B cell (primary cell): ENCODE measurements at places on chromosomes 7 and 10.
A peak's percentile ranks its signal among the peaks of the same experiment; 100 is the strongest.

DNA sequence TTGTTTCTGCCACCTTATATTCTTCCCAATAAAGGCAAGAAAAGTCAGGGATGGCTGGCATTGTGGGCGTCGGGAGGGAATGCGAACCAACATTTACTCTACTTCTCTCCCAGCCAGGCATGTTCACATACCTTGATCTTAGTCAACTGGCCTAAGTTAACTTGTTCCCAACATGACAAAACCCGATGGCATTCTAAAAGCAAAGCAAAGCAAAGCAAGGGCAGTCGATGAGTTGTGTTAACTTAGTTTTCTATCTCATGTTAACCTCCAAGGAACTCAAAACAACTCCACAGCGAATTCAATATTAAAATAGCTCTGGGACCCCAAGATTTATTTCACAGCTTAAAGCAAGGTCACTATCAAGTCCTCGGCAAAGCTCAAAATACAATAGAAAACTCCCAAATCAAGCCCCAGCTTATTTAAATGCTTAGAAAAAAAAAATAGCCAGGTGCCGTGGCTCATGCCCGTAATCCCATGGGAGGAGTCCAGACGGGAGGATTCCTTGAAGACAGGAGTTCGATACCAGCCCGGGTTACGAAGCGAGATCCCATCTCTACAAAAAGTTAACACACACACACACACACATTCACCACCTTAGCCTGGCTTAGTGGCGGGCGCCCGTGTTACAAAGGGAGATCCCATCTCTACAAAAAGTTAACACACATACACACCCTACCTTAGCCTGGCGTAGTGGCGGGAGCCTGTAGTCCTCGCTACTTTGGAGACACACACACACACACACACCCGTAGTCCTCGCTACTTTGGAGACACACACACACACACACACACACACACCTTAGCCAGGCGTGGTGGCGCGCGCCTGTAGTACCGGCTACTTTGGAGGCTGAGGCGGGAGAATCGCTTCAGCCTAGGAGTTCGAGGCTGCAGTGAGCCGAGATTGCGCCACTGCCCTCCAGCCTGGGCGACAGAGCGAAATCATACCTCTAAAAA is 901 bp upstream of the CCNY start:
- DNase-seq, result no peak

GRCh38 chr10:61285749-61286148 is 167.4 kb downstream of the TMEM26 start:
- peak; percentile 9 for DNase-seq

GRCh38 chr10:48839809-48840679 is 99.6 kb downstream of the LRRC18 start:
- DNase-seq, result no peak

- no peak for DNase-seq
Measured at GRCh38 chr10:120016906-120017305, 124.4 kb downstream of the SEC23IP start.

DNA sequence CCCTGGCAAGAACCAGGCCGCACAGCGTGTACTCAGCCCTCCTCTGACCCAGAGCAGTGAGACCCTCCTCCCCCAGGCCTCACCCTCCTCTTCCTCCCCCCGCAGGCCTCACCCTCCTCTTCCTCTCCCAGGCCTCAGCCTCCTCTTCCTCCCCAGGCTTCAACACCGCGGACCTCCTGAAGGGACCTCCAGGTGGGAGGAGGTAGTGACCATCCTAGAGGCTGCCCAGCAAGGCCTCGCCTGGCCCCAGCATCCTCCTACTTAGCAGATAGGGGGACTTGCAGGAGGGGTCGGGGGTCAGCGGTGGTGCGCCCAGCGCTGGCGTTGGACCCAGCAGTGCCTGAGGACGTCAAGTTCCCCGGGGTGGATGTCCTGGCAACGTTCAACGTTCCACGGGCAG is 270.8 kb downstream of the ELFN1 start:
- no peak for DNase-seq

GRCh38 chr10:105359708-105360107 is 718.6 kb downstream of the SORCS3 start:
- no peak for DNase-seq

DNA sequence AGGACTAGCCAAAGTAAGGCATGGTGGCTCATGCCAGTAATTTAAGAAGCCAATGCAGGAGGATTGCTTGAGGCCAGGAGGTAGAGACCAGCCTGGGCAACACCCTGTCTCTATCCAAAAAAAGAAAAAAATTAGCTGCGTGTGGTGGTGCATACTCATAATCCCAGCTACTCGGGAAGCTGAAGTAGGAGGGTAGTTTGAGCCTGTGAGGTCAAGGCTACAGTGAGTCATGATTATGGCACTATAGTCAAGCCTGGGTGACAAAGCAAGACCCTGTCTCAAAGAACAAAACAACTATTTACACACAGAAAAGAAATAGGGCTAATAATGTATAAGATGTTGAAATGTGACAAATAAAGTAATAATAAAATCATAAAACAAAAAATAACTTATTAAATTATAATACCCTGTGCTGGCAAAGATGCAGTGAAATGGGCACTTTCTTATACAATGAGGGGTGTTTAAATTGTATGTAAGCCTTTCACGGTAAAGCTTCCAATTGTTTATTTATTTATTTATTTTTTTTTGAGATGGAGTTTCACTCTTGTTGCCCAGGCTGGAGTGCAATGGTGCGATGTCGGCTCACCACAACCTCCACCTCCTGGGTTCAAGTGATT is 175.2 kb downstream of the TPST1 start:
- no peak for DNase-seq

- no peak for DNase-seq
Measured at GRCh38 chr10:62459072-62459471, 84.9 kb downstream of the ZNF365 start.

GRCh38 chr7:149742075-149742701 is 31.2 kb downstream of the ZNF467 start:
- DNase-seq, result peak; percentile 77

DNA sequence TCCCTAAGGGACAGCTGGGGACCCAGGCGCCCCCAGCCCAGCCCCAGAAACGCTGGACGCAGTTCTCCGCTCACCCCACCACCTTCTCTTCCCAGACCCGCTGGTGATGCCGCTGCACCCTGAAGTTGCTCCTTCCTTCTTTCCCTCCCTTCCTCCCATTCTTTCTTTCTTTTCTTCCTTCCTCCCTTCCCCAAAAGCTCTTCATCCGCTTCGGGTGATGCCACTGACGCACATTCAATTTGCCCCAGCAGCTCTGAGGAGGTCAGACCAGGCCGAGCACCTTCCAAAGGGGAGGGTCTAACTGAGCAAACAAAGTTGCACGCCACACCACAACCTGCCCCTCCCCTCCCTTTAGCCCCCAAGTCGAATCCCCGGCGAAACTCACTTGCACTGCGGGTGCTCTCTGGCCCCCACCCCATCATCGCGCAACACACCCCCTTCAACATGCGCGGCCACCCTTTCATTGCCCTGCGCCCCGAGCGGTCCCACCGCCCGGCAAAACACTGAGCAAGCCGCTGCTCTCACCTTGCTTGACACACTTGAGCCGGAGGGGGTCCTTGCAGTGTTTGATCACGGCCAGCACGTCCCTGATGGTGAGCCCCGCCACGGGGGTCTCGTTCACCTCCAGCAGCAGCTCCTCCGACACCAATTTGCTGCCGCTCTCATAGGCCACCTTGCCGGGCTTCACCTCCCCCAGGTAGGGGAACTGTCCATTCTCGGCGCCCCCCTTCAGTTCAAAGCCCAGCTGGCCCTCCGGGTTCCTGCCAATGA is 787 bp downstream of the MAGI2 start:
- no peak for DNase-seq

DNA sequence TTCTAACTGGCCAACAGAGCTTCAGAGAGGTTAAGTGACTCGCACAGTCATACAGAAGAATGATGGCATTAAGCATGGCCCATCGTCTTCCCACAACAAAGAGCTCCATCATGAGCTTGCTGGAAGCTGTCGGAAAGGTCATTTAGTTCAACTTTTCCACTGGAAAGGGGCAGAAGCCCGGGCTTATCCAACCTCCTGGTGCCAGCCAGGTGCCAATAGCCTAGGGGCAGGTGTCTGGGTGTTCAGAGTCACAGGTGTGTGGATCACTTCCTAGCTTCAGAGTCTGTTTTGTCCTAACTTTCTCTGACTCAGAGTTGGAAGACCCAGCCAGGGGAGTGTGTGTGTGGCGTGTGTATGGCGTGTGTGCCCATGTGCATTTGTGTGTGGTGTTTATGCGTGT is 1.3 kb upstream of the TRPV6 start:
- DNase-seq, result no peak

GRCh38 chr7:74083928-74084721 is 521 bp downstream of the LIMK1 start:
- DNase-seq, result peak; percentile 75

DNA sequence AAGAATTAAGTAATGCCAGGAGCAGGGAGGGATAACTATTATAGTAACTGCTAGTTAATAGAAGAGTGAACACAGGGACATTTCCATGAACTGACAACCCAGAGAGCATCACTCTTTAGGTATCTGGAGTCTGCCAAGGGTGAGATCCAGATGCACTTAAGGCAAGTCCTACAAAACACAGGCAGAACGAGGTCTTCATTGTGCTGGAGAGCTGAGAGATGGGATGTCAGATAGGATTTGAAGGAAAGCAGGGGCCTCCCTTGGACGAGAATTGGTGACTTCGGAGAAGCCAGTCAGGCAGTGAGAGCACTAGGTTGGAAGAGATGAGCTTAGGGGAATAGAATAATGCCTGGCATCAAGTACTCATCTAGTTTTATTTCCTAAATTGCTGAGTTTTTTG is 684.5 kb downstream of the GATA3 start:
- DNase-seq, result no peak

DNA sequence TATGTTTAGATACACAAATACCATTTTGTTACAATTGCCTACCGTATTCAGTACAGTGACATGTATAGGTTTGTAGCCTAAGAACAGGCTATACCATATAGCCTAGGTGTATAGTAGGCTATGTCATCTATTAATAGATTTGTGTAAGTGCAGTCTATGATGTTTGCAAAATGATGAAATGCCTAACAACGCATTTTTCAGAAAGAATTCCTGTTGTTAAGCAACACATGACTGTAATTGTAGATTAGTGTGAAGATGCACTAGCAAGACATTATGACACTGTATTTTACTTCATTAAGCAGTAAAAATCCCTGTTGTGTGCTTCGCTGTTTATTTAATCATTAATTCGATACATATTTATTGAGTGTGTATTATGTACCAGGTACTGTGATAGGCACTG is 446.0 kb downstream of the SUGCT start:
- no peak for DNase-seq

GRCh38 chr10:33794460-33794859 is 460.0 kb upstream of the NRP1 start:
- no peak for DNase-seq

DNA sequence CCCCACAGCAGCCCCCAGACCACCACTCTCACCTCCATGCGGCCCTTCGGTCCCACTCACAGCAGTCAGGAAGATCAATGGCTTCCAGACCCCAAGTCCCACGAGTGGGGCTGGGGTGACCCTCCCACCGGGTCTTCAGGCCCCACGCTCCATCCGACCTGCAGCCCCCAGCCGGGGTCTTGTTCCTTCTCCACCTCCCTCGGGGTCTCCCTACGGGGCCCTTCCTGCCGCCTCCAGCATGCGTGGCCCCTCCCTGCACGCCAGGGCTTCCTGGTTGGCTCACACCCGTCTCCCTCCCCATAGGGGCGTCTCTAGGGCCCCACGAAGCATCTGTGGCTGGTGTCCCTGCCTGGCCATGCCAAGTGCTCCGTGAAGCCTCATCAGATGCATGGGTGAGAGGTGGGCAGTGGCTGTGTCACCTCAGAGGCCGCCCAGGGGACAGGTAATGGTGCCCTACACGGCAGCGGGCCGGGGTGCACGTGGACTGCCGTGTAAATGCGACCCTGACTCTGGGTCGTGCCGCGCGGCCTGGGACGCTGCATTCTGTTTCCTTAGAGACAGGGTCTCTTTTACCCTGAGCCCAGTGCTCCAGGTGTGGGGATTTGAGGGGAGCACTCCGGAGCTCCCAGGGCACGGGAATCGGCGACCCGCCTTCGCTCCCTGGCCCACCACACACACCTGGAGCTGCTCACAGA is 19.9 kb downstream of the ADAP1 start:
- no peak for DNase-seq

GRCh38 chr7:126541406-126541805 is 711.3 kb downstream of the GRM8 start:
- DNase-seq, result no peak

DNA sequence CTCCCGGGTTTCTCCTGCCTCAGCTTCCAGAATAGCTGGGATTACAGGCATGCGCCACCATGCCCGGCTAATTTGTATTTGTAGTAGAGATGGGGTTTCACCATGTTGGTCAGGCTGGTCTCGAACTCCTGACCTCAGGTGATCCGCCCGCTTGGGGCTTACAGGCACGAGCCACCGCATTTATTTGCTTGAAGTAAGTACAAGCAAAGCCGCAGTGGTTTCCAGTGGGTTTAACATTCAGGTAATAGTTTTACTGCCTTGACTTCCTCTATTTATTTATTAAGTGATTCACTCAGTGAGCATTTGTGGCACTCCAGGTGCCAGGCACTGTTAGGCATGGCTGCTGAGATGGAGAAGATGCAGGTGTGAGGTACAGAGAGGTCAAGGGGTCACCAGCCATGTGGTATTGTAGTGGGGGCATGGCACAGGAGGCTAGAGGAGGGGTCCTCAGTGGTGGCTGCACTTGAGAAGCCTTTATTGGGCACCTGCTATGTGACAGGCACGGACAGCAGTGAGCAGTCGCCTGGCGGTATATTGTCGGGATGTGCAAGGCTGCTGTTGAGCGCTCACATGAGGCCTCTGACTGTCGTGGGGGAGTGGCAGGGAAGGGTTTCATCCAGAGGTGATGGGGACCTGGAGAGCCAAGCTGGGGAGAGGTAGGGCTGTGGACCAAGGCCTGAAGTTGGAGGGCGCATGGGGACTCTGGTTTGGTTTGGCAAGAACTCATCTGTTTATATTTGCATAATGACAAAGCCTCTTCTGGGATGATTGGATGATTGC is 54.9 kb downstream of the DOCK1 start:
- DNase-seq, result no peak

DNA sequence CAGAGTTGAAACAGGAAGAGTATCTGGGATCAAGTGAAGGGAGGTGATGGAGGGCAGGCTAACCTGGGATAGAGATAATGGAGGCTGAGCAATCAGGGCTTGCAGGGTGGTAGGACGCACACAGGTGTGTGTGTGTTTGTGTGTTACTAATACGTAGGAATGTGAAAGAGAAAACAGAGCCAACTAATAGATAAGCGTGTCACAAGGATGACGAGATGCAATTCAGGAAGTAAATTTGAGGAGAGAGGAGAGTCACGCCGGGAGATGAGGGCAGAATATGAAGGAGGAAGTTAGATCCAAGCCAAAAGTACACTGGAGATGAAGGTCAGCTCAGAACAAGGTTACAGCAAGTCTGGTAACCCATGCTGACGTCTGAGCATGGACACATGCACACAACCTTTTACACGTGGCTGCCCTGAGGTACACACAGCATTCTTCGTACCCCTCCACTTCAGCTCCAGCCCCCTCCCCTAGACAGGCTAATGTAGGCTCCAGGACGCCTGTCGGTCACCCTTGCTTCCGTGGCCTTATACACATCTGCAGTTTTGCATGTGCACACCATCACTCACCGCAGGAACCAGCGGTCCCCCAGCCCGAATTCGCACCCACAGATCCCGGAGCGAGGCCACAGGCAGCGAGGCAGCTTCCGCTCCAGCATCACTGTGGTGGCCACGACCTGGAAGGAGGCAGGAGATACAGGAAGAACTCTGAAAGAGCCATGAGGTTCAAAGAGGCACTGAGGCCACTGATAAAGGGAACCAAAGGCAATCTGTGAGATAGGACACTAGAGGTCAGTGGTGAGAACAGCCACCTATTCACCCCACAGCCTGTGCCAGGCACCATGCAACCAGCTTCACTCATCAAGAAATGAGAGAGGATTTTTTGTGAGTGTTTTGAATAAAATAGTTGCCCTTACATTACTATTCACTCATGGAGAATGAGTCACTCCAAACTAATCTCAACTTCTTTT is 23.7 kb upstream of the TRPV6 start:
- peak; percentile 31 for DNase-seq
